ENCODE measurements at places on chromosomes 7 and 10.
A peak's percentile ranks its signal among the peaks of the same experiment; 100 is the strongest.

GRCh38 chr10:5732141-5732540 lies 47.5 kb downstream of the TASOR2 start:
- DNase-seq, result no peak

GRCh38 chr7:157389951-157390730 lies 53.3 kb downstream of the DNAJB6 start:
- no peak for DNase-seq

GRCh38 chr10:8453587-8453986 lies 399.1 kb downstream of the GATA3 start:
- no peak for DNase-seq

- DNase-seq, result no peak
Measured at GRCh38 chr10:43231523-43232078, 35.3 kb downstream of the RASGEF1A start.

DNA sequence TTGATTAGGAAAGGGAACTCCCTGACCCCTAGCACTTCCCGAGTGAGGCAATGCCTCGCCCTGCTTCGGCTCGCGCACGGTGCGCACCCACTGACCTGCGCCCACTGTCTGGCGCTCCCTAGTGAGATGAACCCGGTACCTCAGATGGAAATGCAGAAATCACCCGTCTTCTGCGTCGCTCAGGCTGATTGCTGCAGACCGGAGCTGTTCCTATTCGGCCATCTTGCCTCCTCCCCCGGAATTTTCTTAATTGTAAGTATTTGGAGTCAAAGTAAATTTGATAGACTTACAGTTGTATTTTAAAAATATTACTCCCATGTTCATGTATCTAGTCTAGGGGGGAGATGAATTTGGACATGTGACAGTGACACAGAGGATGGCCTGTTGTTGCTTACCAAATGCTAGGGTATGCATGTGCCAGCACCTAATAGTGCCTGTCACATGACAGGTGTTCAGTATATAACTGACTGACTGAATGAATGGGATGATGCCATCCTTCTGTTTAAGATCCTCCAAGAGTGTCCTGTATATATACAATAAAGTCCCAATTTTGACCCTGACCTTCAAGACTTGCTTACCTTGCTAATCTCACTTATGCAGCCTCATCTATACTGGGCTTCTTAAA lies 42.0 kb upstream of the ICA1 start:
- no peak for DNase-seq

GRCh38 chr7:134174795-134175261 lies 47.7 kb downstream of the LRGUK start:
- DNase-seq, result peak; percentile 99

DNA sequence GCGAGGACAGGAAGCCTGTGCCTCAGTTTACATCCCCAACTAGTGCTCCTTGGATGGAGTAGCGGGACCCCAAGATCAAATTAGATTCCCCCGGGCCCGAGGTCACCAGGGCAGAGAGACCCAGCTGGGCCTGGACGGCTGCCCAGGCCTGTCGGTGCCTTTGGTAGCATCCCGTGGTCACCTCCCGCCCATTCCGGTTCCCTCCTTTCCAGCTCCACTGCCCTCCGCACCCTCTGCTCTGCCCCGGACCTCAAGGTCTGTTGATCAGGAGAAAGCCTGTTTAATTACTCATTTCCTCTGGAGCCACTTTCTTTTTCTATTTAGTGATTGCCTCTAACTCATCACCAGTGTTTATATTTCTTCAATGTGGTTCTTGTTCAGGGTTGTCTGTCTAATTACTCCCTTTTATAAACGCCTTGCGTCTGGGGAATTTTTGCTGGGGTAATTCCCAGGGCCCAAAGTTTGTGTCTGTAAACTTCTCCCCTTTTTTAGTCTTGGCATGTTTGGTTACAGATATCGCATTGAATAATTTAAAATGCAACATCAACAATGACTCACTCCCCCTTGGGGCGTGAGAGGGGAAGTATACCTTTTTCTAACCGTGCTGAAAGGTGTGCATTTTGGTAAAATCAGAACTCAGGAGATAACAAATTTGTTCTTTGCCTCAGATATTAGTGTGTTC lies 1.9 kb downstream of the FOXK1 start:
- peak; percentile 58 for DNase-seq

DNA sequence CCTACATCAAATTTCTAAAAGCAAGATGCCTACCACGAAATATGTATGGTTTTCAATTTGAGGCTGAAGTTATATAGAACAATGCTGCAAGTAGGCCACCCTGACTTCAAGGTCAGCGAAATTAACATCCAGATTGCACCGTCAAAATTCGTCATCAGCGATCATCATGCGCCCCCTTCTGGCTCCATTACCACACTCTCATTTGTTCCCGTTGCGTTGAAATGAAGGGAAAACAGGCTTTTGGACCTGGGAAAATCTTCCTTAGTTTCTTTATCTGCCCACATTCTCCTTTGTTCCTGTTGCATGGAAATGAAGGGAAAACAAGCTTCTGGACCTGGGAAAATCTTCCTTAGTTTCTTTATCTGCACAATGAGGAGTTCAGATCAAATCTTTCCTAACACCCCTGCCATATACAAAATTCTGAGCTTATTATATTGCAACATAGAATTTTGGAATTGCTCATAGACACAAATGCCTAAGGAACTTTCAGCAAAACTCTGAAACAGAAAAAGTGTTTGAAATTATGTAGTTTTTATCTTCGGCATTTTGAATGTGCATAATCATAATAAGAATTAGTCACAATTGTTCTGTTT lies 98.2 kb upstream of the PRKCQ start:
- DNase-seq, result peak; percentile 16

DNA sequence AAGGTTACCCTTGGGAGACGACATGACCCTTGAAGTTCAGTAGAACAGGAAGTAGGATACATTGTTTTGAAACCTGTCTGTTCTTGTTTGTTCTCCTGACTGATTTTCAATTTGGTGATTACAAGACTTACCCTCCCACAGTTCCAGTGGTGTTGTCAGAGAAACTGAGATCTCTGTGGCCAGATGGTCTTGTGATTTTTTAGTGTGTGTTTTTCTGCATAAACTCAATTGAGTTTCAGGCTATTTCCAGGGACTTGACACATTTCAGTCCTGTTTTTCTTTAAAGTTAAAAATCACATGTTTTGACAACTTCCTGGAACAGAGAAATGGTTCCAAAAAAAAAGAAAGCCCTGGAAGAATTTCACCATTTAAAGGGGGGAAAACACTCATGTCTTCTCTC lies 22.3 kb downstream of the PIK3CG start:
- DNase-seq, result no peak
